ENCODE measurements at places on chromosomes 11 and 22.

GRCh38 chr11:61380884-61381283, 11.5 kb upstream of the TMEM216 start:
- DNase-seq, result no peak

- DNase-seq, result peak; percentile 37
Observed at GRCh38 chr11:74090701-74091100, 80.1 kb downstream of the C2CD3 start.

GRCh38 chr11:131099013-131099412, 182.7 kb upstream of the SNX19 start:
- DNase-seq, result no peak

DNA sequence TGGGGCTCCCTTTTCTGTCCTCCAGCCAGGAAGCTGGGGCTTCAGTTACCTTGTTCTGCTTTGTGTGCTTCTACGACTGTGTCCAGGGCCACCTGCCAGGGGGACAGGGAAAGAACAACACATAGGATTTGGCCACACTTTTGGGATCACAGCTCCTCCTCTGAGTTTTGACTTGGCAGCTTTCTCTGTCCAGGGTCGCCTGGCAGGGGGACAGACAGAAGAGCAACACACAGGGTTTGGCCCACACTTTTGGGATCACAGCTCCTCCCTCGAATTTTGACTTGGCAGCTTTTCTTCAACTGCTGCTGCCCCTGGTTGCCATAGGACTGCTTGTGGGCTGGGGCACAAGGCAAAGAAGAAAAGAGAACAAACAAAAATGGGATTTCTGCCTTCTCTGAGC, 19.1 kb downstream of the INCENP start:
- no peak for DNase-seq

- DNase-seq, result no peak
Observed at GRCh38 chr11:76707293-76707825, 36.8 kb upstream of the LRRC32 start.

- DNase-seq, result no peak
Observed at GRCh38 chr22:38350444-38351359, 33.5 kb upstream of the CSNK1E start.

DNA sequence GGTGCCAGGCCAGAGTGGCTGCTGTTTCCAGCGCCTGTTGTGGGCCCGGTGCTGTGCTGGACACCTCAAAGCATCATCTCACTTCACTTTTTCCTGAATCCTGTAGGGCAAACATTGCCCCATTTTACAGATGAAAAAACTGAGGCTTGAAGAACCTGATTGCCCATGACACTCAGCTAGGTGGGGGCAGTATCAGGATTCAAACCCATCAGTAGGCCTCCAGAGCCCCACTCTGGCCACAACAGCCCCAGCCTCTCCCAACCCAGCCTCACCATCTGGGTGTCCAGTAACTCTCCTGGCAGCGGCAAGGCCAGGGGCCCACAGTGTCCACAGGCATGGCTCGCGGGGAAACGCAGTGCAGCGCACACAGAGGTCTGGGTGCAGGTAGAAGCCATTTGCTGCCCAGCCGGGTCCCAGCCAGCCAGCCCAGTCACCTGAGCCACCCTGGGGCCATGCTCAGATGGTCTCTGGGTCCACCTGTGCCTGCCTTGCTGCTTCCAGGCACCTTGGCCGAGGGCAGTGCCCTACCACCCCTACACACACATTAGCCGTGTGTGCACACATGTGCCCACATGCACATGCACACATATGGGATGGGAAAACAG, 11.5 kb downstream of the SLC22A12 start:
- DNase-seq, result no peak

DNA sequence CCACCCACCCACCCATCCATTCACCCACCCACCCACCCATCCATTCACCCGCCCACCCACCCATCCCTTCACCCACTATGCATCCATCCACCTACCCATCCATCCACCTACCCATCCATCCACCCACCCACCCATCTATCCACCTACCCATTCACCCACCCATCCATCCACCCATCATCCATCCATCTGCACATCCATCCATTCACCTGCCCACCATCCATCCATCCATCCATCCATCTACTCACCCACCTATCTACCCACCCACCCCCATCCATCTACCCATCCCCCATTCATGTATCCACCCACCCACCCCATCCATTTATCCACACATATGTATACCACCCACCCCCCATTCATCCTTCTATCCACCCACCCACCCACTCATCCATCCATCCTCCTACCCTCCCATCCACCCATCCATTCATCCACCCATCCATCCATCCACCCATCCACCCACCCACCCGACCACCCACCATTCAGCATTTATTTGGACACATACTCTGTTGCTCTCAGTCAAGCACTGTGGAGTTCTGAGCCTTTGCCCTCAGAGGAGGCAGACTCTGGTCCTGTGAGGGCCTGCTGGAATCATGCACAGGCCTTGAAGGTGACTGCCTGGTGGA, 380.1 kb downstream of the TBC1D22A start:
- DNase-seq, result no peak

- no peak for DNase-seq
Observed at GRCh38 chr11:36757075-36757474, 159.0 kb upstream of the RAG2 start.

GRCh38 chr11:14500181-14500651, 605 bp upstream of the COPB1 start:
- peak; percentile 76 for DNase-seq

DNA sequence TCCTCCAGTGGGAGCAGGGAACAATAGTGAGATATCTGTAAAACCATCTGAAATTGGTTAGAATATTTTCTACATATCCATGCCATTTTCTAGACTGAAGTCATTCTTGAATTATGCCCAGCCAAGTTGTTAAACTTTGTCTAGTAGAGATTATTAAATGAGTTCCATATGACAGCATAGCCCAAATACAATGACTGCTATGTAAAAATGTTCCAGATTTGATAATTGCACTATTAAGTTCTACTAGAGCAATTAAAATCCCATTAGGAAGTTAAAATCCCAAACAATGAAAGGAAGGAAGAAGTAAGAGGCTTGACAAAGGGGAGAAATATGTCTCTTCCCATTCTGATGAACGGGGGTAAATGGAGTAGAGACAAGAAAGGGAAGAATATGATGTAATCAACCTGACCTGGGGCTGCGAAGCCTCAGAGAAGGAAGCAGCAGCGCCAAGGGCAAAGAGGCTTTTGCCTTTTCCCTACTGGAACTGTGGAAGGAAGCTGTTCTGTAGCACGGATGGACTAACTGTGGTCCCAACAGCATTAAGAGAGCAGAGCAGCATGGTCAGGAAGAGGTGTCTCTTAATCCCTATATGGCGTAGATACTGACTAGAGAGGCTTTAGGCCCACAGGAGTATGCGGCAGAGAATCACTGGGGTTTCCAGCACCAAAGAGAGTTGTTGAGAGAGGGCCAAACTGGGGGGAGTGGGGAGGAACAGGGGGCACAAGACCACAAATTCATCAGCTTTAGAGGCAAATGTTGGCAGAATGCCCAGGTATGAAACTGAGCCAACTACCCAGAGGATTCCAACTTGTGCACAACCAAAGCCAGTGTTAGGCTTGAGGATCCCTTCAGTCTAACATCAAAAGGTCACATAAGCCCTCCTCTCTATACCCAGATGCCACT, 26.7 kb downstream of the RRP8 start:
- DNase-seq, result peak; percentile 61

DNA sequence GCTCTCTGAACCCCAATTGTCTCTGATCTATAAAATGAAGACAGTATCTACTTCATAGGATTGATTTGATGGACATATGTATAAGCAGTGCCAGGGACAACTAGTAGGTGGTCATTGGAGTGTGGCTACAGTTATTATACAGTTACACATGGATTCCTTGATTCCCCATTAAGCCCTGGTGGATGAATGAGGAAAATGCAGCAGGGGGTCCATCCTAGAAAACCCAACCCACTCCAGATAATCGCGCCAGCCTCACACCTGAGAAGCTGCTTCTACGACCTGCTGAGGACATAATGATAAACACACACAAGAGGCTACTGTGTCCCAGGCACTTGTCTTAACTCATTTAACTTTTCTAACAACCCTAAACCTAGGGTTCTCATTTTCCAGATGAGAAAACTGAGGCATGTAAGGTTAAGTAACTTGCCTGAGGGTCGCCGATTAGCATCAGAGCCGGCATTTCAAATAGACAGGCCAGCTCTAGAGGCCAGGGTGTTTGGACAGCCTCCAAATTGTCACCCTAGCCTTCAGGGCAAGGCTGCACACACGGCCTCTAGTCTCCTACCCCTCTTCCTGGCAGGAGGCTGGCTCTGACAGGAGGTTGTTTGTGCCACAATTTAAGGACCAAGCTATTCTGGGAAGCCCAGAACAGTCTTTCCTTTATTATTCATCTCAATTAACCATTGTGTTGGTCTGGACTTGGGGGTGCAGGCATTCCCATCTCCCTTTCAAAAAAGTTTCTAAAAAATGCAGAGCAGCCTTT, 3.8 kb upstream of the C11orf91 start:
- DNase-seq, result no peak

DNA sequence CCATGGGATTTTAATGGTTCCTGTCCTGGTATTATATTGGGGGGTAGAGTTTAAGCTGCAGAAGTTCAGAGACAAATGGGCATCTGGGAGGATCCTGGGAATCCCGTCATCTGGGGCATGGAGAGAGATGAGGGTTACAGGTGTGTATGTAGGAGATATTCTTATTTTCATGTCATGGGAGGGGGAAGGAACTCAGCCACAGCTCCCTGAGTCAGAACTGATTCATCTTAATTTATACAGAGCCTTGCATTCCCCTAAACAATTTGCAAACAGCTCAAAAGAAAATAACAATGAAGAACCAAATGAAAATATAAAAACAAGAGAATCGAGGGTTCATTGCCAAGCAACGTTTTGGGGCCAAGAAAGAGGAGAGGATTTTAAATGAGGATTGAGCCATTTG, 155.9 kb upstream of the TBCEL start:
- no peak for DNase-seq

DNA sequence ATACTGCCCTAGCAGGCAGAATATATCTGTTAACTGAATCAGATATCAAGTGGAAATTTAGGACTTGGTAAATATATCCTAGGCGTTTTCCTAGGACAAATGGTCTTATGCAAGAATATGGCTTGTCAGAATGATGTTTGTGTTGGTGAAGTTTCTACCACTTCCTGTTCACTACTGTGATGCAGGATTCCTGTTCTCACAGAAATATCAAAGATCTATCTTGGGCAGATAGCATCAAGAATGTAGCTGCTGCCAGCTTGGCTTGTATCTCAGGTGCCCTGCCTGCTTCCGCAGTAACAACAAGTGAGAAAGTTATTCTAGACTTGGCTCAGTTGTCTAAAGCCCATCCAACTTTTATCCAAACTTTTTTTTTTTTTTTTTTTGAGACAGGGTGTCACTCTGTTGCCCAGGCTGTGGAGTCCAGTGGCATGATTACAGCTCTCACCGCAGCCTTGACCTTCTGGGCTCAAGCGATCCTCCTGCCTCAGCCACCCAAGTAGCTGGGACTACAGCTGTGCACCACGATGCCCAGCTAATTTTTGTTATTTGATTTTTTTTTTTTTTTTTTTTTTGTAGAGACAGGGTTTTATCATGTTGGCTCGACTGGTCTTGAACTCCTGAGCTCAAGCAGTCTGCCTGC, 61.3 kb downstream of the PPME1 start:
- no peak for DNase-seq

DNA sequence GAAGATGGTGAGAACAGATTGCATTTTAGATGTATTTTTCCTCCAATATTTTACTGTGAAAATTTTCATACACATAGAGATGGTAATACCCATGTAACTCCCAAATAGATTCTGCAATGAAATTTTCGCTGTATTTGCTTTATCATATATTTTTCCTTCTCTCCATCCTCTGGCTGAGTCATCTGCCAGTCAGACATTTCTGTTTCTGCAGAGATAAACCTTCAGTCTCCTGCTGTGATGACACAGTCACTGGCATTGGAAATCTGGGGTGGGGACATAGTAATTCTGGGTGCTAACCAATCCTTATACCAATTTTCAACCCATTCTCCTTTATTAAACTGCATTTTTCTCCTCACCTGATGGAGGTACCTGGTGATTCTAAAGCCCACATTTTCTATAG, 33.7 kb downstream of the SVIP start:
- peak; percentile 19 for DNase-seq

DNA sequence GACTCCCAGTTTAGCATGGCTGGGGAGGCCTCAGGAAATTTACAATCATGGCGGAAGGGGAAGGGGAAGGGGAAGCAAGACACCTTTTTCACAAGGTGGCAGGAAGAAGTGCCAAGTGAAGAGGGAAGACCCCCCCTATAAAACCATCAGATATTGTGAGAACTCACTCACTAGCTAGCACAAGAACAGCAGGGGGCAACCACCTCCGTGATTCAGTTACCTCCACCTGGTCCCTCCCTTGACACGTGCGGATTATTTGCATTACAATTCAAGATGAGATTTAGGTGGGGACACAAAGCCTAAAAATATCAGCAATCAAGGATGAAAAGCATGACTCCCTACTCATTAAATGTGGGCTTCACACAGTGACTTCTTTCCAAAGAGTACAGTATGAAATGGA, 155.0 kb upstream of the CCDC90B start:
- DNase-seq, result no peak

- DNase-seq, result no peak
Observed at GRCh38 chr11:96162816-96163499, 180.0 kb downstream of the MAML2 start.

- no peak for DNase-seq
Observed at GRCh38 chr11:102276362-102276761, 40.9 kb upstream of the BIRC3 start.

DNA sequence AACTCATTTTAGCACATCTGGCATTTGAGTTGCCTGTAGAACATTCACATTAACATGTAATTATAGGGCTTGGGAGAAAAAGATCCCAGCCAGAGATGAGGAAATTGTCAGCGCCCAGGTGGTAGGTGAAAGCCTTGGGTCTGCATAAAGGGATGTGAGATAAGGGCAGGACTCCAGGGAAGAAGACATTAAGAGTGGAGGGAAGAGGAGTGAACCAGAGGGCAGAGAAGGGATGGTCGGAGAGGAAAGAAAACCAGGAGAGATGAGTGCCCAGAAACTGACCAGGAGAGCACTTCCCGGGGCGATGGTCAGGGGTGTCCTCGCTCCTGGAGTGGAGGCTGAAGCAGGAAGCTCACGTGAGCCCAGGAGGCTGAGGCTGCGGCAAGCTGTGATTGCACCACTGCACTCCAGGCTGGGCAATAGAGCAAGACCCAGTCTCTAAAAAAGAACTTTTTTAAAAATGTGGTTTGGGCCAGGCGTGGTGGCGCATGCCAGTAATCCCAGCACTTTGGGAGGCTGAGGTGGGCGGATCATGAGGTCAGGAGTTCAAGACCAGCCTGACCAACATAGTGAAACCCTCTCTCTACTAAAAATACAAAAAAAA, 20.3 kb upstream of the DGKZ start:
- DNase-seq, result no peak

GRCh38 chr11:95147364-95147905, 57.8 kb downstream of the ENDOD1 start:
- DNase-seq, result peak; percentile 96
